ENCODE measurements at places on chromosomes 1 and 21. TPM values are rescaled to one million over a fixed set of nuclear protein-coding genes. Genes with fewer than 3 reads are reported as not detected.

The TTLL7 gene
- 11.8 TPM for total RNA-seq

- H3K36me3 ChIP-seq: no peaks in the 10 kb centered on the region
- H3K27me3 ChIP-seq: no peaks in the 10 kb centered on the region
- H3K4me1 ChIP-seq: peaks cover 8% of the 10 kb centered on the region
- no peak overlapping the region for H3K27ac ChIP-seq
Measured at GRCh38 chr1:201327687-201328240, 44.5 kb downstream of the PKP1 start.

The COA7 gene
- total RNA-seq: 20.4 TPM

The RBBP5 gene
- 12.1 TPM for total RNA-seq

The SLC25A33 gene
- total RNA-seq: 3.2 TPM

- peaks cover 9% of the 10 kb centered on the region for H3K4me1 ChIP-seq
- no peak overlapping the region for H3K4me3 ChIP-seq
- DNase-seq: peak; percentile 88
- peak overlapping the region; percentile 78 for H3K27ac ChIP-seq
- no peaks in the 10 kb centered on the region for H3K36me3 ChIP-seq
- H3K27me3 ChIP-seq: no peaks in the 10 kb centered on the region
Measured at GRCh38 chr1:205920159-205920558, 23.1 kb downstream of the SLC26A9 start.

The KIF26B gene
- 6.7 TPM for total RNA-seq

The UMODL1 gene
- total RNA-seq: 0.28 TPM

GRCh38 chr1:57591842-57592241 lies 168.0 kb upstream of the DAB1 start:
- H3K27ac ChIP-seq: no peak overlapping the region
- peak; percentile 58 for DNase-seq
- H3K36me3 ChIP-seq: no peaks in the 10 kb centered on the region
- H3K4me1 ChIP-seq: peaks cover 4% of the 10 kb centered on the region

DNA sequence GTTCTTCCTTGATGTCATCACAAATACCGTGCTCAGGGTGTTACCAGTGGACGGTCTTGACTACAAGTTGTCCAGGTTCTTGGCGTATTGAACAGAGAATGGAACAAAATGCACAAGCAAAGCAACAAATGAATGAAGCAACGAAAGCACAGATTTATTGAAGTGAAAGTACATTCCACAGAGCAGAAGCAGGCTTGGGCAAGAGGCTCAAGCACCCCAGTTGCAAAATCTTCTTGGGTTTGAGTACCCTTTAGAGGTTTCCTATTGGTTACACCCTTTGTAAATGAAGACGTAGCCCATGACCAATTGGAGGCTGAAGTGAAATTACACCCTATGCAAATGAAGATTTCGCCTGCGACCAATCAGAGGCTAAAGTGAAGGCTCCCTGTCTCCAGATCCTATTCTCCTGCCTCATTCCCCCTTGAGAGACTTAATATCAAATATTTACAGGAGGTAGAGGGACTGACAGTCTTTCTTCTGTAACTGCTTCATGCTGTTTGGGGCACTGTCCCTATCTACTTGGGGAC lies 38.3 kb downstream of the YY1AP1 start:
- no peaks in the 10 kb centered on the region for H3K36me3 ChIP-seq
- H3K27ac ChIP-seq: no peak overlapping the region
- no peak overlapping the region for H3K4me3 ChIP-seq
- DNase-seq: no peak
- no peaks in the 10 kb centered on the region for H3K27me3 ChIP-seq

DNA sequence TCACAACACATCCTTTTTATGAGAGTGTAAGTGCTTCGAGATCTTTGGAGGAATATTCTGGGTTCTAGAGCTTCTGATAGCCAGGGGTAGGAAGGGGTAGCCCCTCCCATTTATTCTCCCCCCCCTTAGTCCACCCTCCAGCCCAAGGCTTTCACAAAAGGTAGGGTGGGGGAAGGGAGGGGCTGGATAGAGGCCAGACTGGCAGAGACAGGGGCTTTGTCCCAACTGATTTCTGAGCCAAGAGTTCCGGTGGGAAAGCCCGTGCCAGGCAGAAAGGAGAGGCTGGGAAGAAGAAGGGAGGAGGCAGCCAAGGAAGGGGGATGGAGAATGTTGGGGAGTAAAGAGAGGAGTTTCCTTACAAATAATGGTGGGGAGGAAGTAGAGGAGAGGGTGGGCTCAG lies 3.1 kb downstream of the BCAN start:
- H3K4me1 ChIP-seq: peaks cover 8% of the 10 kb centered on the region
- DNase-seq: no peak
- H3K4me3 ChIP-seq: no peak overlapping the region

Data from lung (tissue), 17 donors.